Activated CD8-positive, alpha-beta T cell treated with anti-CD3 and anti-CD28 coated beads for 36 hours (primary cell): ENCODE measurements at places on chromosomes 7 and 10. TPM values are rescaled to one million over a fixed set of nuclear protein-coding genes. Genes with fewer than 3 reads are reported as not detected.

DNA sequence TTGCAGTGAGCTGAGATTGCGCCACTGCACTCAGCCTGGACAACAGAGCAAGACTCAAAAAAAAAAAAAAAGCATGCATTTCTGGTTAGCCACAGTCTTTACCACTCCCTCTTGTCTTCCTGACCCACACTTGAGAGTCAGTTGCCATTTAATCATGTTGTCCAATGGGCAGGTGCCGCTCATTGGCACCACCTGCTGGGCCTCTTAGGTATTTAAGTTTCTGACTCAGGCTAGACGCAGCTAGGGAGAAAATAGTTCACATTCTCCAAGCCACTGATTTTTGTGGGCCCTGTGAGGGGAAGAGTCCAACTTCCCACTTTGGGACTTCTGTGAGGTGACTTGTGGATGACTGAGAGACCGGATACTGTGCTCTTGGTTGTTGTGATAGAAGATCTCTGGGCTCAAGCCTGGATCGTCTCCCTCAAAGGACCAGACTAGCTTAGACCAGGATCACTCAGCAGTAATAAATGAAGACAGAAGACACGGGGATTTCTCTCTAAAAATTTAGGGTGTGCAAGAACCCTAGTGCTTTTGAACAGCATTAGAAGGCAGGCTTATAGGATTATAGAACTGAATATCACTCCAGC, 26.8 kb upstream of the SORCS3 start:
- DNase-seq: peak; percentile 61

C10orf120 gene
- total RNA-seq: not detected

DNA sequence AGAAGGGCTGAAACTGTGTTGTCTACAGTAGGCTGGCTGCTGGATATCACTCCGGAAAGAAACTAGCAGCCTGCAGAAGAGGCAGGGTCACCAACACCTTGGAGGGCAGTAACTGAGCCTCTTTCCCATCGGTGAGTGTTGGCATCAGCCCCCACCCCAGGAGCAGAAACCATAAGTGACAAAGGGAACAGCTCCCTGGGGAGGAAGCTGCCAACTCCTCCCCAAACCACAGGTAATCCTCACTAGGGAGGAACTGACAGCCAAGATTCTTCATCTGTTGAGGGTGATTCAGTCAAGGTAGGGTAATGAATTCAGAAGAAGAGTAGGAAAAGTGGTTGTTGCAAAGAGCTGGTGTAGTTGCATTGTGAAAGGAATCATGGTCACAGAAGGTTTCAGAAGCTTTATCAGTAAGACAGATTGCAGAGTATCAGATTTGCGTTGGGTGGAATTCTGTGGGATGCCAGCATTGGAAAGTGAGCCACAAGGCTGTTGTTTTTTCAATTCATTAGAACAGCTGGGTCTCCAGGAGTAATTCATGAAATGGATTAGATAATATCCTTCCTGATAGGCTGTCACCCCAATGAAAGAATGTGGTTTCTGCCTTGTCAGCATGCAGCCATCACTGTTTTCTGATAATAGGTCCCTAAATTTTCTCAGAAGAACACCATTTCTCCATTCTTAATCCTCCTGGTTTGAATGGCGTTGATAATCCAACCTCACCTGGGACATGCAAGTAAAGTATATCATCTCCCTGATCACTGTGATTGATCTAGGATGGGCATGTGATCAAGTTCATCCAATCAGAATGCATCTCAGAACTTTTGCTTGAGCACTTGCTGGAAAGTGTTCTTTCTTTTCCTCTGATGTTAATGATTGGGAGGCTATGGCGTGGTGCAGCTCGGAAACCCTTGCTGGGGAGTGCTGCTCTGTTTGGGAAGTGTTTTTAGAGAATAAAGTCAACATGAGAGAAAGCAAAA, 75.0 kb upstream of the CTBP2 start:
- DNase-seq: no peak

DNA sequence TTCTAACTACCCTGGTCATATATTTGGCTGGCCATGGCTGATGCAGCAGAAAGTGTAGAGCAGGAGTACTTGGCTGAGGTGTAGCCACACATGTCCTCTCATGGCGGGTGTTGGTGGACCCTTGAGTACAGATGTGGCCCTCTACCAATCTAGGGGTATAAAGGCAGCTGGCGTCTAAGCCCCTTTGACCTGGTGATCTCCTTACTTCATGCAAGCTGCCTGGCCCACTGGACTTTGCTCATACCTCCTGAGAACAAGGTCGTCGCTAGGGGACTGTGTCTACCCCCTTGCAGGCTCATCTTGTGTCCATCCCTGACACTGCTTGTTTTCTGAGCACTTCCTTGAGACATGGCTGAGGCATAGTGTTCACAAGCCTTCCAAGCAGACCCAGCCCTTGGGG, 287.8 kb downstream of the RPS24 start:
- no peak for DNase-seq

- no peak for DNase-seq
Observed at GRCh38 chr7:45394117-45394708, 180.0 kb upstream of the ADCY1 start.

DNA sequence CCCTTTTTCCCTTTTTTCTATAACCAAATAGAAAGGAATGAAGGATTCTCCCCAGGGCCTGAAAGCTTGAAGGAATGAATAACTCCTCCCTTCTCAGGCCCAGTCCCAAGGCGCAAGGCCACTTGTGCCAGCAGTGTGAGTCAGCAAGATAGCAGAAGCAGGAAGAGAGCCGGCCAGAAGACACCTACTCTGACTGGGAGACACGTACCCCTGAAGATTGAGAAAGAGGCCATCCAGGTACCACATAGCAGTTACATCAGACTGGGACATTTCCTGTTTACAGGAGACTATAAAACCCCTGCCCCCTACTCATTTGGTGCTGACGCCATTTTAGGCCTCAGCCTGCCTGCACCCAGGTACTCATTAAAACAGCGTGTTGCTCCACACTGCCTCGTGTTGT, 65.5 kb downstream of the LRRC17 start:
- no peak for DNase-seq

- no peak for DNase-seq
Observed at GRCh38 chr10:56537984-56538383, 176.9 kb upstream of the ZWINT start.

DNA sequence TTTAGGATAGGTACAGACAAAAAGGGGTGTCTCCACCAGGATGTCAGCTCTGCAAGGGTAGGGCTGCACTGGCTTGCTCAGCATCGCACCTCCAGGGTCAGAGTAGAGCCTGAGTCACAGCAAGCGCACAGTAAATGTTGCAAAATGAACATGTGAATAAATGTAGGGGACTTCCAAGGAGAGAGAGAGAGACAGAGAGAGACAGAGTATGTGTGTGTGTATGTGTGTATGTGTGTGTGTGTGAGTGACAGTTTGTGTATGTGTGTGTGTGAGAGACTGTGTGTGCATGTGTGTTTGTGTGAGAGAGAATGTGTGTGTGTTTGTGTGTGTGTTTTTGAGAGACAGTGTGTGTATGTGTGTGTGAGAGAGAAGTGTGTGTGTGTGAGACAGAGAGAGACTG, 163.3 kb downstream of the RPS24 start:
- DNase-seq: peak; percentile 29

EGR2 gene
- 45.6 TPM for total RNA-seq

DNA sequence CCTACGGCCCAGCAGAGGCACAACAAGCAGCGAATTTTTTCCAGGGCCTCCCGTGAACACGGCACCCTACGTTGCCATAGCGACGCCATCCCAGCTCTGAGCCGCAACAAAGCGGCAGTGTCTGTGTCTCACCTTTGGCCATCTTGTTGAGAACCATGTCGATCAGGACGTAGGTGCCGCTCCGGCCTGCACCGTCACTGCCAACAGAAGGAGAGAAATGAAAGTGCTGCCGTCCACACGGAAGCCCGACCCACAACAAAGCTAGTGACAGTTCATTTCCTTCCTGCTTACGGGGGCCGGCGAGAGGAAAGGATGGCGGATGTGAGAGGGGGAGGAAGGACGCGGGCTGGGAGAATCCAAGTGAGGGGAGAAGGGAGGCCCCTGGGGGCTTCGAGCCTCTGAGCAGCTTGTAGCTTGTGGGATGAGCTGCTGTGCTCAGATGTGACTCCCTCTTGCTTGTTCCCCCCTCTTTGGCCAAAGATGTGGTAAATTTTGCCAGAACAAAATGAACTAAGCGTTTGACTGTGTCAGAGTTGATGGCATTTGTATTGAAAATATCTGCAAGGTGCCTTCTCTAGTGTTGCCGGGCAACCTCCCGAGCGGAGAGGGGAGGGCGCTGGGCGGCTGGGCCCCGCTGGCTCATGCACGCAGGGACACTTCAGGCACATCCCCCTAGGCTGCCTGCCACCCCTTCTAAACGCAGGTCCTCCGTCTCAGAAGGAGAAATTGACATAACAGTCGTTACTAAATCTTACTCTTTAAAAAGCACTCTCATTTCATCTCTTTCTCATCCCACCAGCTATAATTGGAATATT, 232.2 kb downstream of the DNAJB6 start:
- DNase-seq: peak; percentile 74

HOXA13 gene
- not detected for total RNA-seq

DNA sequence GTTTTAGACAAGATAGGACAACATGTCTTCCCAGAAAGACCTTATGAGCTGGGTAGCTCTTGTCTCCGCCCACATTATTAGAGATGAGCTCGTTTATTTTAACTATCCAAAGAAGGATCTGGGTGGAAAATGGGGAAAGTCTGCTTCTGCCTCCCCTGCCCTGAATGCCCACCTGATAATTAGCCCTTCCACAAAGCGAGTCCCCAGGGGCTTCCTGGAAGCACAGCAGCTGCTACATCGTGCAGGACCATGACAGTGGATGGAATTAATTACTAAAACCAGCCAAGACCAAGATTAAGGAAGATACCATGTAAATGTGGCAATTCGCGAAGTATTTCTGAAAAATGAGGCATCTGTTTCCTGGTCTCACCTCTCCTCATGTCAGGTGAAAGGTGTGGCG, 374.4 kb downstream of the PAXIP1 start:
- no peak for DNase-seq

DNA sequence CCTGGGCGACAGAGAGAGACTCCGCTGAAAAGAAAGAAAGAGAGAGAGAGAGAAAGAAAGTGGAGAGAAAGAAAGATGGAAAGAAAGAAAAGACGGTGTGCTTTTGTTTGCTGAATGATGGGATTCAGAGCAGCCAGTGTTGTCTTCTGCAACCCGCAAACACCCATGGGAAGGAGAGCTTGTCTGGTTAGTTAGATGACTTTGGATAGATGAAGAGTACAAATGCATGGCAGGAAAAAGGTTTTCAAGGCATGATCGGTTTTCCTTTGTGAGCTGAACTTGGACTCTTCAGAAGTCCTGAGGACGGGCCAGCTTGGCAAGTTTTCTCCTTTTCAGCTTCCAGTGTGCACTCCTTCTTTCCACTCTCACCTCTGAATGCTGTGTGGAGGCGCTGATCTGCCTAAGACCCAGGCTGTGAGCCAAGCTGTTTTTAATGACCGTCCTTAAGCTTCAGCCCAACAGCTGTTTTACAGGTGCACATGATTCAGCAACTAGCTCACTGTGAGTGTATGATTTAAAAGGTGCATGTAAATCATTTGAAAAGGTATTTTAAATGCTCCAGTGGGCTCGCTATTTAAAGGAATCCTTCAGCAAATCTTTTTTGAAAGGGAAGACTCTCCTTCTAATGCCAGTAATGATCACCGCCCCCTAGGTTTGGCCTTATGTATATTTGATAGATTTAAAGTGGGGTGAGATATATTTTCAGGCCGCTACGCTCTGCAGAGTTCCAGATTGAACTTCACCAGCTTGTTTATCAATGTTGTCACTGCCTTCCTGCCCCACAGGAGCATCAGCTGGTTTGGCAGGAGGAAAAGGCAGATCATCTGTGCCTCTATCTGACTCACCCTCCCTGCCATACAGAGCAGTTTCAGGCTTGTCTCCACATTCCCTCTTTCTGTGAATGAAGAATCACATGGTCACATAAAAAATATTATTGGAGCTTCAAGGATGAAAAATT, 115.0 kb downstream of the PLXDC2 start:
- no peak for DNase-seq

DNA sequence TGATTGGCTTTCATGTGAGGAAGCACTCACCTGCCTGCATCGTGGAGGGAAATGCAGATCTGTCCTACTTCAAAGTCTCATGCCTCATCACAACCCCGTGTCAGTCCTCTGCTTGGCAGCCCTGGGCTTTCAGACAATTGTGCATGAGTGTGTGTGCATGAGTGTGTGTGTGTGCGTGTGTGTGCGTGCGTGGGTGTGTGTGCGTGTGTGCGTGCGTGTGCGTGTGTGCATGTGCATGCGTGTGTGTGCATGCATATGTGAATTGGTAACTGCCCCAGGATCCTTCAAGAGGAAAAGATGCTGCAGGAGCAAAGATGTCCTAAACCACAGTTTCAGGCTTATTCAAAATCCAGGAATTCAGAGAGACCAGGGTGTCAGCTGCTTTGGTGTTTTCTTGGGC, 71.3 kb downstream of the LANCL2 start:
- DNase-seq: no peak

MEST gene
- 9.2 TPM for total RNA-seq

ANK3 gene
- total RNA-seq: 12.0 TPM

DNA sequence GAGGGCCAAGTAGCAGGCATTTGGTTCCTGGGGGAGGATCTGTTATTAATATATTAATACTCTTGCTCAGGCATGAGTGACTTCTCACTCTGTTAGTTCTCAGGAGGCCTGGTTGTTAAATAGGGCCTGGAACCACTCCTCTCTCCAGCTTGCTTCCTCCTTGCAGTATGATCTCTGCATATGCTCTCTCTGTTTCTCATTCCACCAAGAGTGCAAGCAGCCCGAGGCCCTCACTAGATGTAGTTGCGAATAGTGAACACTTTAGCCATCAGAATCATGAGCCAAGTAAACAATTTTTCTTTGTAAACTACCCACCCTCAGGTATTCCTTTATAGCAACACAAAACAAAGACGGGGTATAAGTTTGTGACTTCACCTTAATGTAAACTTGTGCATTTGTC, 784.3 kb downstream of the DNAJB9 start:
- no peak for DNase-seq

TMEM243 gene
- 67.2 TPM for total RNA-seq

DNA sequence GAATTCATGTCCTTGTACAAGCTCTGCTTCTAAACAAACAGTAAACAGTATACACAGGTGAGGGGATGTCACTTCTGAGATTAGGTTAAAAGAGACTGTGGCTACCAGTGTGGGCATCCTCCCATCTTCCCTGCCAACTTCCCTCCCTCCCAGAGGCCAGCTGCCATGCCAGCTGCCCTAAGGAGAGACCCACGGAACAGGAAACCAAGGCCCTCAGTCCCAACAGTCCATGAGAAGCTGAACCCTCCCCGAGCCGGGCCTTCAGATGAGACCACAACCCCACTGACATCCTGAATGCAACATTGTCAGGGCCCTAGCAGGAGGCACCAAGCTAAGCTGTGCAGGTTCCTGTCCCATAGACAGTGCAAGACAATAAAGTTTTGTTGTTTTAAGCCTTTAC, 106.1 kb downstream of the CTBP2 start:
- no peak for DNase-seq
